ENCODE measurements at places on chromosomes 2 and 18.

- no peak for DNase-seq
Observed at GRCh38 chr2:16162491-16163040, 222.2 kb downstream of the MYCN start.

DNA sequence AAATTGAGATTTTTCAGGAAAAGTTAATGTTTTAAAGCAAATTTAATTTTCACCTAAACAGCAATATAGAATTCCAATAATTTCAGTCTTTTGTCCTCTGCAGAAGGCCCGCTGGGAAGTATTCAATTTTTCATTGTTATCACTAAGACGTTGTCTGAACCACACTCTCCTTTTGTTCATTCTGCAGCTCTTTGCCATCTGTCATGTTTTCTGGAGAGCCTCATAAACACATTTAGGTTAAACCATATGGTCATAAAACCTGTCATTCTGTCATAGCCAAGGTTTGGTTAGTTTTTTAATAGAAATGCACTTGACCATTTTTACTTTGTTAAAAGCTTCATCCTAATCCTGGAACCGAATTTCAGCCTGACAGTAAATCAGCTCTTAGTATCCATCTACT lies 54.0 kb upstream of the PGAP1 start:
- no peak for DNase-seq

DNA sequence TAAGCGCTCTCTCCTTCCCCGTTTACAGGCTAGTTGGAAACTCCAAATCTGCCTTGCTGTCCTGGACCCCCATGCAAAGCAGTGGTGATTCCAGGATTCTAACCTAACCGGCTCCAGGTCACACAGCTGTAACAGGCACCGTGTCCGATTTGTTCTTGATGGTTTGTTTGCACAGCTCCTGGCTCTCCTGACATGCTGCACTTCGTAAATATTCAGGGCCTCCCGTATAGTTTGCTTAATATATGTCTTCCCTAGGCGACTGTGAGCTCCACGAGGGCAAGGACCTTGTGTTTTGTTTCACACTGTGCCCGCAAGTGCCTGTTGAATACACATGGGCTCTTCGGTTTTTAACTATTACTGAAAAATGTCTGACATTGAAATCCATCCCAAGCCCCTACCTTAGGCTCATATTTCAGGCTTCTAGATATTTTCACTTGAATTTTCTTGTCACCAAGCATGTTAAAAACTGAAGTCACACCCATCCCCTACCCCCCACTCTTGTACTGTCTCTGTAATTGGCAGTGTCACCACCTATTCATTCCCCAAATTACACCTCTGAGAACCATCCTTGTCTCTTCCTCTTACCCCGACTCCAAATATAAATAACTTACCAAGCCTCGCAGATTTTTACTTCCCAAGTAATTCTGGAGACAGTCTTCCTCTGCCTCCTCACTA lies 1.0 kb upstream of the PUM2 start:
- no peak for DNase-seq

DNA sequence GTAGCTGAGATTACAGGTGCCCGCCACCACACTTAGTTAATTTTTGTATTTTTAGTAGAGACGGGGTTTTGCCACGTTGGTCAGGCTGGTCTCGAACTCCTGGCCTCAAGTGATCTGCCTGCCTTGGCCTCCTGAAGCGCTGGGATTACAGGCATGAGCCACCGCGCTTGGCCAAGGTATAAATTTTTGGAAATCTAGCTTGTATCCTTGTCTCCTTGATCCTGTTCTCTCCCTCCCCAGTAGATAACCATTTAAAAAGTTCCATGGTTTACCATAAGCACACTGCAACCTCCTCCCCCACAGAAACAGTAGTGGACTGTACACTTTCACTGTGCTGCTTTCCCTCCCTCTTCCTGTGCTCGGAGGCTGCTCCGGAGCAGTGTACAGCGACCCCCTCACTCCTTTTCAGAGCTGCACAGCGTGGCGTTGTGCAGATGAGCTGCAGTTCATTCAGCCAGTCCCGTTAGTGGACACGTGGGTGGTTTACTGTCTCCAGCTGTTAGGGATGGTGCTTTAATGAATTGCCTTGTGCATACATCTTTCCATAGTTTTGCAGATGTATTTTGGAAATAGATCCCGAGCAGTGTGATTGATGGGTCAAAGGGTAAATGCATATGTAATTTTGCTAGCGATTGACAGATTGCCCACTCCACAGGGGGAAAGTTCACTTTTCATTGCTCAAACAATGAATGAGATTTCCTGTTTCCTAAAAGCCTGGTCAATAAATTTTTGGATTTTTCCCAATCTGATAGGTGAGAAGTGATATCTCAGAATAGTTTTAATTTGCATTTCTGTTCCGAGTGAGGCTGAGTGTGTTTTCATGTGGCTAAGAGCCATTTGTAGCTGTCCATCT lies 14.8 kb downstream of the ASB1 start:
- DNase-seq: no peak

DNA sequence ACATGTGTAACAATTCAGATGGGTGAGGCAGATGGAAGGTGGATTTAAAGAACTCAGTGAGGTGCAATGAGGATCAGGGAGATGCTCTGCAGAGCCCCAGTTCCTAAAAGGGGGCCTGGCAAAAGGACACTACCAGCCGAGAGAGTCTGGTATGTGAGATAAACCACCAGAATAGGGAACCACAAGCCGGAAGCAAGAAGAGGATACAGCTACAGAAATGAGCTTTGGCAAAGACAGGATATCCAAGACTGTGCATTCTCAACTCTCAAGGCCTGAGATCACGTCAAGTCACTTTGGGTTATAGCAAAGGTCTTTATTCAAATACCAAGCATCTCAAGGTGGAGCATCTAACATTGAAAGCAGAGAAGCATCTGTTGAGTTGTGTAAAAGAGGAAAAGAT lies 293.5 kb downstream of the ARHGAP15 start:
- DNase-seq: no peak

GRCh38 chr2:175372704-175373701 lies 191.5 kb upstream of the ATP5MC3 start:
- no peak for DNase-seq

DNA sequence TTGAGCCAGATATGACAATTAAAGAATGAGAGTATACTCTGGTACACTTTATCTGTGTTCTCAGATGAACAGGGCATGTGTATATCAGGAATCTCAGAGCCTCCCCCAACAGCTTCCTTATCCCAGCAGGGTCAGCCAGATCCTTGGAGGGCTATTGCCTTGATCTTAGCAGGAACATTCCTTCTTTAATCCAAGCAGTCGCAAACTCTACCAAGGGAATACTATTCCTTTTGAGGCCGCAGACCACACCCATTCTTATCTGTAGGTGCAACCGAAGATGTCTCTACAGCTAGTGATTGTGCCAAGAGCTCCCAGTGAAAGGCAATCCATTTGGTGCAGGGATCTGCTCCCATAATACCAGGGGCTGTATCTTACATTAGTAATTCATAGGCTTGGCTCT lies 118.3 kb upstream of the DOK6 start:
- no peak for DNase-seq

Measured in RKO (cell line).